ENCODE measurements at places on chromosomes 11 and 22.

GRCh38 chr11:110434952-110435779 is 5.4 kb downstream of the FDX1 start:
- peak; percentile 68 for DNase-seq

GRCh38 chr11:13258855-13259254 is 18.7 kb upstream of the BMAL1 start:
- DNase-seq, result no peak

DNA sequence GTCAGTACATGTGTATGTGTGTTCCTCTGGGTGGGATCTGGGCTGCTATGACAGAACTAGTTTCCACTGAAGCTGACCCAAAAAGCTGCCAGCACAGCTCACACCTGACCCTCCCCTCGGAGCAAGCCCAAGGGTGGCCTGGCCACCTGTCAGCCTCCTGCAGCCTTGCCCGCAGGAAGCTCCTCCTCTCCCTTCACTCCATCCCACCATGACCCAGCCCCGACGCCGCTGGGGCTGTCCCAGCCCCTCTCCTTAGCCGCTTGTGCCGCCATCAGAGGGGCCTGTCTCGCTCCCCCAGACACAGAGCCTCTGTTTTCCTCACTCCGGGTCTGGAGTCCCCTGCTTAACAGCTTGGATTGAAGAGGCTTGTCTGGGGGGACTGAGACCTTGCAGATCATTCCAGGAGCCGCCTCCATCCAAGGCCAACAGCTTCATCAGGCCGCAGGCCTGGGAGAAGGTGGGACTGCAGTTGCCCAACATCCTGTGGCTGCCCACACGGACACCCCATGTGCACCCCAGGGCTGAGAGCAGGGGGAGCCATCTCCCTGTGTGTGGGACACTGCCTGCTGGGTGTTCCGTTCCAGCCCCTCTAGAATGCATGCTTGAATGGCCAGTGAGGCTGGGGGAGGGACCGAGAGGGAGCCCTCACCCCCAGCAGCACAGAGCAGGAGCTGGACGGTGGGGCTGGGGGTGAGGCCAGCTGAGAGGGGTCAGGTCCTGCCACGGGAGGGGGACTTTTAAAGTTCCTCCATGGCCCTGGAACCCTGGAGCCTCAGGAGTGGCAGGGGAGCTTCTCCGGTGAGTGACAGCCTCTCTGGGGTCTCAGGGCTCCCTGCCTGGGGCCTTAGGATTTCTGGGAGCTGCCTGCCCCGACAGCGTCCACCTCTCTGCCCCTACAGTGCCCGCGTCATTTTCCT is 696 bp downstream of the MRGPRF start:
- DNase-seq, result no peak

DNA sequence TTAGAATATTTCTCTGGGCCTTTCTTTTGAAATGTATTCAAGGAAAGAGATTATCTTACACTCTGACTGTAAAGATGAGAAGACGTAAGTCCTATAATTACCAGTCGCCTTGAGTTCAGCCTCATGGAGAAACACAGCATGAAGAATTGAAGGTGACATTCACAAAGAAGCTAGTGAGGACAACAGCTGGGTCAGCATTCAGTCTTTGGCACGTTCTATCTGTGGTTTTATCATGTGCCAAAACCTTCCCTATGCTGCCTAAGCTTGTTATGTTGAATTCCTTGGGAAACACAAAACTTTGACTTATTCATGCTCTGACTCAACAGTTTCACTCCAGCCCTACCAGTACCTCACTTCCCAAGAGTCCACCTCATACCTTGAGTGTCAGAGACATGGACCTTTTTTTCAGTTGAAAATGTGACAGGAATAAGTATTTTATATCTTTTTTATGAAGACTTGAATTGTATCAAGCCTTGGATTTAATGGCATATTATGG is 198.8 kb upstream of the KIRREL3 start:
- no peak for DNase-seq
